ENCODE measurements at places on chromosomes 11 and 22.

DNA sequence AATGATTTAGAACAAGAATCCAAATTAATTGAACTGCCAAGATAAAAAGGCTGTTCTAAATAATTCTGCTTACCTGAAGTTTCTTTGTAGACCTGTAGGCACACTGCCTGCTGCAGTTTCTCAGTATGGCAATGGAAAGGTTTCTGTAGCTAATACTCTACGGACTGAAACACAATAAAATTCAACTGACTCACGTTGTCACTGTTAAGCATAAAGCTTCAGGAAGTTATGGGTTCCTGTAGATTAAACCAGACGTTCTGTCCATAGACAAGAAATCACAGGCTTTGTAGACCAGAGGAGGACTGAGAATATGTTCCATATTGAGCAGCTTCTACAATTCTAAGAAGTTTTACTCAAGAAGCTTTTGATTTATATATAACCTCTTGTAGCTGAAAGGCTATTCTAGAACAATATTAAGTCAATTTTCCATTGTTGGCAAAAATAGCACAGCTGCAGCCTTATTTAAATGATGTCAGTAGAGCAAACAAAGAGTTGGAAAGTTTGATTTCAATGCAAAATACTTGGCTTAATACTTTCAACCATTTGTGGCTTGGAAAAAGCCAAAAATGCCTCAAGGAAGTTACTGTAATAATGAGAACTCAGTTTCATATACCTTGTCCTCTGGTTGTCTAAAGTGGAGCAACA lies at the start of gene GLYATL2:
TSS of gene GLYATL2 (minus strand) at position 344 of the 645 bp plus-strand sequence. CDS start 5,092 bp downstream, outside the sequence.
- no peak for DNase-seq

DNA sequence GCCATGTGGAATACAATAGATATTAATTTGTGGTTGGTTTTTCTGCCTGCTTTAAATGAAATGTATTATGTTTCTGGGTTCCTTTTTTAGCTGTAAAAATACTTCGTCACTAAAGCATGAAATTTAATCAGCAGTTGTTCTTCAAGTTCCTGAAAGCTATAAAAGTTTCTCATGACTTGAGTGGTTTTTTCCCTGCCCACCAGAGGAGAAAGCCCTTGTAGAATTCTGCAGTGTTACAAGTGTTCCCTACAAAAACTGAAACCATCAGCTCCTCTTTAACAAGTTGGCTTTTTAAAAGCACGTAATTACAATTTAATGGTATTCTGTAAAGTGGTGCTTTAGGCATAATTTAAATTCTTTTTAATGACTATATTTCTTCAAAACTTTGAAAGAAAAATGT lies 56.2 kb downstream of the PANX1 start:
- DNase-seq = no peak

- DNase-seq = no peak
Observed at GRCh38 chr11:109794501-109794900, 298.7 kb upstream of the ZC3H12C start.

- DNase-seq = no peak
Observed at GRCh38 chr11:68206211-68206610, 6.9 kb downstream of the KMT5B start.

DNA sequence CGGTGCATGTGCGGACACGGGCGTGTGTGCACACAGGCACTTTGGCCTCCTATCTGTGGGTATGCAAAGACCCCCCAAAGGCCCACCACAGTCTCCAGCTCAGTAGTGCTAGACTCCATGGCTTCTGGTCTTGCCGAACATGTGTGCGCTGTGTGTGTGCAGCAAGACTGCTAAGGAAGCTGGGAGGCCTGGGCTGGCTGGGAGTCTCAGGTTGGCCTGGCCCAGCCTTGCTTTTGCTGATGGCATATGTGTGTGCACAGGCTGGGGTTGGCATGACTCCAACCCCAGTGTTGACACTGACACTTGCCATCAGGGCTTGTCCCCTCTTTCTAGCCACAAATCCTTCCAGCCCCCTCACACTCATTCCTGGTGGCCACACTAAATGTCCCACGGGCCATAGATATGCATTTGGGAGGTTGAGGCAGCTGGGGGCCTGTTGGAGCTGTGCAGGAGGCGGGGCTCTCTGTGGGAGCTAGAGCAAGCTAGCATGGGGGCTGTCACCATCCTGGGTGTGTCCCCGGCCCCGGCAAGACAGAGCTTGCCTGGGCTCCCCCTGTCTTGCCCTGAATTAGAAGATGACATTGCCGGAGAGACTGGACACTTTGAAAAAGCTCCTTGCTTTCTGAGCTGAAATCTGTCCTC lies 60.9 kb upstream of the NECTIN1 start:
- no peak for DNase-seq

- no peak for DNase-seq
Observed at GRCh38 chr11:78685156-78685555, 110.5 kb upstream of the NARS2 start.

DNA sequence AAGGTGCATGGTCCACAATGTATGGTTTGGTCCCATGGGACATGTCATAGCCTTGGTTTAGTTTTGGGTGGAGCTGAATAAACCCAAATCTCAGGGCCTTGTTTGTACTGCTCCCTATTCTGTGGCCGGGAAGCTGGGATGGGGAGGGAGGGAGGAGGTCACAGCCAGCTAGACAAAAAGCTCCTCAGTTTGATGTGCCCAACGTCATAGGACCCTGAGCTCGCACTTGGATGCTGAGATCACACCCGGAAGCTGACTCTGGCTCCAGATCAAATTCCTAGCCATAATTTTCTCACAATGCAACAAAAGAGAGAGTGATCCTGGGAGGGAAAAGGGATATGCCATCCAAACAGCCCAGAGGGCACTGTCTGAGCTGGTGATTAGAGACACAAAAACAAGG lies 1.5 kb downstream of the HSPB2 start:
- no peak for DNase-seq

DNA sequence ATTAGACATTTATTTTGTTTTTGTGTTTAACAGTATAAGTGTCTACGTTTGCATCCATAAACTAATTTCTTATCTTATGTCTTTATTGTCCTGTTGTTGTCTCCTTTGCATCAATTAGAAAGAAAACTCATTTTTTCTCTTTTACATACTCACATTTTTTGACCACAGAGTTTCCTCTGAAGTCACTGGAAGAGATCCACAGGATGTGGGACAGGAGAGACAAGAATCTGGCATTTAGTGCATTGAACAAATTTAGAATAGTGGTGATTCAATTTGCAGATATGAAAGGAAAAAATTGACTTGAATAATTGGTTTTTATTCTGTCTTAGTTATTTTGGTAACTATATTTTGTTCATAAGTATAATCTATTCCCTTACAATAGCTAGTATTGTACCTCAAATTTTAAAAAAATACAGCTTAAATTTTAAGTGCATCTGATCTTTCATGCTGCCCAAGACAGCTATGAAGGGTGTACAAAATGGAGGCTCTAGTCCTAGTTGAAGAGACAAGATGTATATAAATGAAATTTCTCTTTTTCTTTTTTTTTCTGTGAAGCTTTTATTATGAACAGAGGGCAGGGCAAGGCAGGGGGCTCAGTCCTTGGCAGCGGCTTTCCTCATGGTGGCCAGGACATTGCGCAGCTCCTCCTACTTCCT lies 24.4 kb downstream of the HORMAD2 start:
- DNase-seq = no peak

GRCh38 chr11:45485070-45485707 lies 180.2 kb downstream of the CHST1 start:
- DNase-seq = no peak

DNA sequence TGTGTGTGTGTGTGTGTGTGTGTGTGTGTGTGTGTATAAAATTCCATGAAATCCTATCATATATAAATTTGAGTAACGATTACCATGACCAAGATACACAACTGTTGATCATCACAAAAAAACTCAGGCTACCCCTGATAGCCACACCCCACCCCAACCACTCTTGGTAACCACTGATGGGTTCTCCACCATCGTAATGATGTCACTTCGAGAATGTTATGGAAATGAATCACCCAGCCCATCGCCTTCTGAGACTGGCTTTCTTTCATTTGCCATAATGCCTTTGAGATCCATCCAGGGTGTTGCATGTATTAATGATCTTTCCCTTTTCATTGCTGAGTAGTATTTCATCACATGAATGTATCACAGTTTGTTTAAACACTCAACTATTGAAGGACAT lies 496.0 kb downstream of the MIAT start:
- no peak for DNase-seq

- DNase-seq = no peak
Observed at GRCh38 chr11:2903672-2904011, 18.1 kb upstream of the CDKN1C start.

DNA sequence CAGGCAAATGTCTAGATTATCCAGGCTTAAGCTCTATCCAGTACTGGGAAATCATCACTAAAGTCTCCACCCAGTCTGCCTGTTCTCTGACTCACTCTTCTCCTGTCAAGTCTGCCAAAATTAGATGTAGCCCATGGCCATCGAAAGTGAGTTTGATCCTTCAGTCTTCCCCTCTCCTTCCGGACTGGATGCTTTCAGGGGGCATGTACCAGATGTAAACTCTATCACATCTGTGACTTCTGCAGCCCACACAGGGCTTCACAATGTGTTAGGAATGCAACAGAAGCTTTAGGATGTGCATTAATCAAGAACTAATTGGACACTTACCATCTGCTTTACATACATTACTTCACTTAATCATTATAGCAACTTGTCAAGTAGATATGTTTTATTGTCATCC lies 12.3 kb downstream of the ME3 start:
- DNase-seq = no peak

DNA sequence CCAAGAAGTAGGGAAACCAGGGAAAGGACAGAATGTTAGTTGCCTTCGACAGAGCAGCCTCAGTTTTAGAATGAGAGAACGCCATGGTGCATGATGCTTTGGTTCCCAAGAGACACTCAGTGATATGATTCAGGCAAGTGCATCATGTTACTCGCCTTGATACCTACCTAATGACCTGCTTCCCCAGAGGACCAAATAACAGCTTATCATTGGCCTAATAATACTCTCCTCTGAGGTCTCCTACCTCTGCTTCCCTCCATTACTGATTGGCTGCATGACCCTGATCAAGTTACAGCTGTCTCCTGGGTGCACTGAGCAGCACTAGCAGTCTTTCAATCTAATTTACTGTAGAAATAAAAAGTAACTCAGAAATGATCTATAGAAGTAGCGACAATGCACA lies 979.7 kb upstream of the FAT3 start:
- DNase-seq = no peak

DNA sequence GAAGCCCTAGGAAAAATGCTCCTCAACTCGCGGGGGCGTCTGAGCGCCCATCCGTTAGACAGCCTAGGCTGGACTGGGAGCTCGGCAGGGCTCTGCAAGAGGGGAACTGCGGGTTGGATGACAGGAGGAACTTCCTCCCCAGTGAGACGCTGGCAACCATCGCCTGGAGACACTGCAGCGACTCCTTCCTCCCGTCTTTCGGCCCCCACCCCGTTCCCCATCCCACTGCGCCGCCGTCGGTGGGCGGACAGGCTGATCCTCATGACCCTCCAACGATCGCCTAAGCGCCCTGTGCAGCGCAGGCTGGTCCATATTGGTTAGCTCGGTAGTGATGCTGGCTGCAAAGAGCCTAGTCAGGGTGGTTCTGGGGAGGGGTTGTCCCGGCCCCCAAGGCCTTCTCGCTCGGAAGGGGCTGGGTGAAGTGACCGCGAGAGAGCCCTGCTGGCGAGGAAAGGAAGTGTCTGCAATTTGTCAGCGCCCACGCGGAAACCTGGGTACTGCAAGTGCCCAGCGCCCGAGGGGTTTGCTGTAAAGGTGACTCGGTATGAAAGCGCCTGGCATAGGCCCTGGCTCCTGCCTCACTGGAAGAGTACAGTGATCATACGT lies 638 bp downstream of the NRGN start:
- no peak for DNase-seq

DNA sequence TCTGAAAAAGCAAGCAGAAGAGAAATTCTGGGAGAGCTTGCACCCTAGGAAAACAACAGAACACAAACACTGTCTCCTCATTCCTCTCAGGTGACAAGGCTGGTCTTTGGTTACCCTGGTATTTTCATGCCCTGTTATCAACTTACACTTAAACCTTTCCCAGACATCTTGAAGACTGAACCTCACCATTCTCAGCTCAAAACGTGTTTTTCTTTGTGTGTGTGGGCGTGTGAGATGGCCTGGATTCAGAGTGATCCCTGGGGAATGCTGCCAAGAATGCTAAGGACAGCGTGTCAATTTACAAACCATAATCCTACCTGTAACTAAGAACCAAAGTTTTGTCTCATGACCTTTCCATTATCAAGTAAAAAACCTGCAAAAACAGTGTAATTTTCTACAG lies 33.3 kb downstream of the ELF5 start:
- no peak for DNase-seq

- DNase-seq = peak; percentile 13
Observed at GRCh38 chr11:125062931-125063428, at the start of gene SLC37A2. TSS of gene SLC37A2 (plus strand) at chr11:125063305. CDS start at chr11:125063368, 63 bp downstream.

GRCh38 chr22:26565889-26566288 lies 24.0 kb downstream of the TPST2 start:
- no peak for DNase-seq

- no peak for DNase-seq
Observed at GRCh38 chr11:113447621-113448315, 27.4 kb downstream of the DRD2 start.

- no peak for DNase-seq
Observed at GRCh38 chr22:39497429-39497828, 4.7 kb upstream of the MIEF1 start.

DNA sequence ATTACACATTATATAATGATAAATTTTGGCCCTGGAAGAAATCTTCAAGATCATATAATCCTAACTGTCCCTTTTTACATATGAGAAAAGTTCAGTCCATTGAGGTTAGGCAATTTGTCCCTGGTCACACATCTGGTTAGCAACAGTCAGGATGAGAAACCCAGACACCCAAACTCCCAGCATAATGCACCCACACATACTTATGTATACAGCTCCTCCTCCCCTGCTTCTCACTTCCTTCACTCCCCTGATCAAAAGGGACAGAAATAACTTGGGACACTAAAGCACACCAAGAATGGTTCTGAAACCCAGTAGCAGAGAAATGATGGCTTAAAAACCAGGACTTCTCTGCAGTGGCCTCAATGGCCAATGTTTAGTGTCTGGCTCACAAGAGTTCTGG lies 11.1 kb downstream of the NUMA1 start:
- DNase-seq = no peak

- no peak for DNase-seq
Observed at GRCh38 chr22:27799827-27800249, 1.7 kb downstream of the MN1 start.

DNA sequence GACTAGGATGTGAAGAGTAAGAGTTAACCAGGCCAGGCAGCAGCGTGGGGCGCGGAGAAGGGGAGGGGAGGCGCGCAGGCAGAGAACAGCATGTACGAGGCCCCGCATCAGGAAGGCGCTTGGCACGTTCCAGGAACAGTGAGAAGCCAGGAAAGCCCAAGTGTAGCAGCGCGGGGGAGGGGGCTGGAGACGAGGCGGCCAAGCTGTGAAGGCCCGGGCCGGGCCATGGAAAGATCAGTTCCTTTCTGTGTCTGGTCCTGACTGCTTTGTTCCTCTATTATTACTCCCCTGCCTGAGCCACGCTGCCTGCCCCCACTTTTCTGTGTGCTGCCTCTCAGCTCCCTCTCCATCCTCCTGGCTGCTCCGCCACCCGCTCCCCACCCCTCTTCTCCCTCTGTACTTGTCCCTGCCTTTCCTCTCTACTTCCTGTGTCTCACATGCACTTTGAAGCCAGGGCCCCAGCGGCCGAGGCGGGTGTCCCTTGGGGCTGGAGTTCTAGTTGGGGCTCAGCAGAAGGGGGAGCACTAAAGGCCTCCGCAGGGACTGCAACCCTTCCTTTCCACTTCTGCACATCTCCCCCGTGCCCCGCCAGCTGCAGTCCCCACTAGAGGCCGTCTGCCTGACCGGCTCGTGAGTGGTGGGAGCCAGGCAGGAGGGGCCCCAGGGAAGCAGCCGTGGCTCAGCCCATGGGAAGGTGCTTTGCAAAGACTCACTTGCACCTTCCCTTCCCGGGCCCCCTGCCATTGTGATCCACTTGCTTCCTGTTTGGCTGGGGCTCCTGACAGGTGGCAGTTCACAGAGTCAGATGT lies 63.7 kb downstream of the PRDM11 start:
- DNase-seq = peak; percentile 50
